ENCODE measurements at places on chromosomes 2 and 18.
A peak's percentile ranks its signal among the peaks of the same experiment; 100 is the strongest.

- no peak for DNase-seq
Measured at GRCh38 chr2:4967206-4967605, 725.0 kb upstream of the SOX11 start.

DNA sequence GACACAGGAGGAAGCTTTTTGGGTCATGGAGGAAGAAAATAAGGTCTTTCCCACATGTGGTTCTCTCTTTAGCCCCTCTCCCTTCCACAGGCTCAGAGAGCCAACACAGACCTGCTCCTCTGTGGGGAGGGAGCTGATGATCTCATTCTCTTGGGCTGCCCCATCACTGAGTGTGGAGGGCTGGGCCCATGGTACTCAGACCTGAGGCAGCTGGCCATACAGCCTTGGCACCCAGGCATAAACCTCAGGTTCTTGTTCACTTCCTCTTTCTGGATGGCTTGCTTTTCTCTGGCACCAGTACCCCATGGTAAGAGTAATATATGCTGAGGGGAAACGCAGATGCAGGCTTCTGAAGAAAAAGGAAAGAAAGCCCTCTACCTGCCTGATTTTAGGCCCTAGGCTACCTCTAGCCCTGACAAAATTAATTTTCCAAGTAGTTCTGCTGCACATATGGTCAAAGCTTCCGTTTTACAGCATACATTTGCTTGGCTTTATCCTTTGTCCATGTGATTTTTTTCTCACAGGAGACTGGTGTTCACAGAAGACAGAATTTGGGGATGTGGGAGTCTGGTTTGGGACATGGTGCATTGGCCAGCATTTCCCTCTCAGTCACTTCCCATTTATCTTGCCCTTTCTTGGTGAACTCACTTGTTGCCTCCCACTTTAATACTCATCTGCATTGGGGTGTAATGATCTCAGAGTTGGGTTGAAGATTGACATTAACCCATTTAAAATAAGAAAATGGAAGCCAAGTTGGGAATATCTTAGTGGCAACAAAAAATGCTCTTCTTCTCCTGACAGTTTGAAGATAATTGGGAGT lies 11.1 kb downstream of the DHRS9 start:
- DNase-seq = no peak

- DNase-seq = no peak
Measured at GRCh38 chr2:129797489-129798300, 181.8 kb upstream of the RAB6C start.

- peak; percentile 11 for DNase-seq
Measured at GRCh38 chr2:98037666-98038336, 42.1 kb upstream of the TMEM131 start.

- DNase-seq = peak; percentile 39
Measured at GRCh38 chr2:145199042-145199441, 679.1 kb upstream of the ZEB2 start.

GRCh38 chr2:142285480-142285879 lies 154.7 kb upstream of the LRP1B start:
- no peak for DNase-seq

DNA sequence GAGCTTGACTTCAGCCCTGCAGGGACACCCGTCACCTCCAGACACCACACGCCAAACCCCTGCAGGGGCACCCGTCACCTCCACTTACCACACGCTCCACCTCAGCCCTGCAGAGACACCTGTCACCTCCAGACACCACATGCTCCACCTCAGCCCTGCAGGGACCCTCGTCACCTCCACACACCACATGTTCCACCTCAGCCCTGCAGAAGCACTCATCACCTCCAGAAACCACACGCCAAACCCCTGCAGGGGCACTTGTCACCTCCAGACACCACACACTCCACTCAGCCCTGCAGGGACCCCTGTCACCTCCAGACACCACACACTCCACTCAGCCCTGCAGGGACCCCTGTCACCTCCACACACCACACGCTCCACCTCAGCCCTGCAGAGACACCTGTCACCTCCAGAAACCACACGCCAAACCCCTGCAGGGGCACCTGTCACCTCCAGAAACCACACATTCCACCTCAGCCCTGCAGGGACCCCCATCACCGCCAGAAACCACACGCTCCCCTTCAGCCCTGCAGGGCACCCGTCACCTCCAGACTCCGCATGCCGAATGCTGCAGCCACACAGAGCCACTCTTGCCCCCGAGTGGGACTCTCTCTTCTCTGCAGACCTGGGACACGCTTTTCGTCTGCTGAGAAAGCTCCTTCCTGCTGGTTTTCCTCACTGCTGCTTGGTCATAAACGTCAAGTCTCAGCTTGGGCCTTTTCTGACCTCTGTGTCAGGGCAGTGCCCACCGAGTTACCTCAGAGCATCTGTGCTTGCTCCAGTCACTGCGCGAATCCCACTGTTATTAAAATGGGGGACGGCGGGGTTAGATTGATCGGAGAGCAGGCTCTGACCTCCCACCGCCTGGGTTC lies 77.5 kb upstream of the SALL3 start:
- no peak for DNase-seq

GRCh38 chr2:159795841-159796690 lies 1.9 kb downstream of the CD302 start:
- no peak for DNase-seq

DNA sequence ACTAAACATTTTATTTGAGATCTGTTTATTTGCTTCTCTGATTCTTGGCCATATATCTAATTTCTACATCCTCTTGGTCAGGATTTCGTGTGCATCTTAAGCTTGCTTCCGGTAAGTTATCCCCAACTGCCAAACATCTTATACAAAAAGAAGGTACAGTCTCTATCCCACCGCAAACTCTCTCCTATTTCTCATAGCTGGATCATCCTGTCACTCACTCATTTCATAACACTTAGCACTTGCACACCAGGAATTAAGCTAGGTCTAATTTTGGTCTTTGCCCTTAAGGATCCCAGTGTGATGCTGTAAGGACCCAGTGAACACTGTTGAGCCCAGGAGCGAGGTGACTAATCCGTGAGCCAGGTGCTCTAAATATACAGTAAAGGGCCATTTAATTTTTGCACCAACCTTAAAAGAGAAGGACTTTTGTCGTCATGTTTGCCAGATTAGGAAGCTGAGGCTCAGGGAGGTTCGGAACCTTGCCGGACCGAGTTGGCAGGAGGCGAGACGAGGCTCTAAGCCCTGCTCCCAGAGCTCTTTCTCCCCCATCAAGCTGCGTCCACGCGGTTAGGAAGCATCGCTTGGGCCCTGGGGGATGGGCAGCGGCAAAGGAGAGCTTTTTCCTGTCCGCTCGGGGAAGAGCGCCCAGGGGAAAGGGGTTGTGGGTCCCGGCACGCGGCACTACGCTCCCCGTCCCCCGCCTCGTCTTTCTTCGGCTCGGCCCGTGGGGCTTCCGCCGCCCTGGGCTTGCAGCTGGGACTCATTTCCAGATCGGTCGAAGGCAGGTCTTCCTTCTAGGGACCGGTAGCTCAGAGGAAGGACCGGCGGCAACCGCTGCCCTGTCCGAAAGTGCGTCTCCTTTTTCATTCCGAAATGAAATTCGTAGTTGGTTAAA lies 4.1 kb upstream of the ITPRIPL1 start:
- peak; percentile 69 for DNase-seq
